ENCODE measurements at places on chromosomes 6 and 20.
A peak's percentile ranks its signal among the peaks of the same experiment; 100 is the strongest.

- DNase-seq, result no peak
These were observed 45.5 kb upstream of the NXT1 start for GRCh38 chr20:23305098-23305497.

GRCh38 chr20:61437280-61438206, 185.5 kb downstream of the CDH4 start:
- DNase-seq, result no peak

GRCh38 chr6:111973118-111973761, 80.7 kb upstream of the CCN6 start:
- DNase-seq, result no peak

- DNase-seq, result no peak
These were observed 10.9 kb downstream of the TFB1M start for GRCh38 chr6:155303361-155303870.

GRCh38 chr6:140817176-140817575, 1315.5 kb upstream of the GJE1 start:
- no peak for DNase-seq

GRCh38 chr6:110619275-110619908, 143.0 kb upstream of the SLC22A16 start:
- no peak for DNase-seq

DNA sequence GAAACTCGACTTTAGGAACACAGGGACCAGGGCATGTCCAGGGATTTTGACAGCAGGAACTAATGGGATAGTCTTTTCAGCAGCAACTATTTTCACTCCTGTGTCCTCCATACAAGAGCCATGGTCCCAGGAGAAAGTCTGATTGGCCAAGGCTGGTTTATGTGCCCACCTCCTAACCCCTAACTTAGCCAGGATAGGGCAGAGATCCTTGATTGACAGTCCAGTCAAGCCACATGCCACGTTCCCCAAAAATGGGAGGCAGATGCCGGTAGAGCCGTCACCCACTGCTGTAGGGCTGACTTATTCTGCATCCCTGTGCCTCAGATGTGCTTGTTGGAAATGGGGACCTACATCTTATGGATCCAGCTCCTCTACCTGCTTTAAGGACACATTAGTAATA, 22.3 kb downstream of the SLC2A10 start:
- no peak for DNase-seq

DNA sequence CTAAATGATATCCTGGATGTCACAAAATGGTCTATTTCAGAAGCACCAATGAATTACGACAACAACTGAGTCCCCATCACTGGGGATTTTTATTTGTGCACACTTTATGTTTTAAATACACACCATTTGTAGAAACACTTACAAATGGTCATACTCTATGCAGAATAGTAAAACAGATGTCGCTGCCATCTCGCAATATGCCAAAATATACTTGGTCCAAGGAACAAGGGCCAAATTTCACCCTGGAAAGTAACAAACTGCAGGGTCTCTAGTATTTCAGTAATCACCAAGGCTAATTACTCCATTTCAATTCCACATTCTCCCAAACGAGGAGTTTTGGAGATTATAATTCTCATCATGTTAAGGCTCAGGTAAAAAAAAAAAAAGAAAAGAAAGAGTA, 215.2 kb downstream of the LMBRD1 start:
- peak; percentile 49 for DNase-seq

DNA sequence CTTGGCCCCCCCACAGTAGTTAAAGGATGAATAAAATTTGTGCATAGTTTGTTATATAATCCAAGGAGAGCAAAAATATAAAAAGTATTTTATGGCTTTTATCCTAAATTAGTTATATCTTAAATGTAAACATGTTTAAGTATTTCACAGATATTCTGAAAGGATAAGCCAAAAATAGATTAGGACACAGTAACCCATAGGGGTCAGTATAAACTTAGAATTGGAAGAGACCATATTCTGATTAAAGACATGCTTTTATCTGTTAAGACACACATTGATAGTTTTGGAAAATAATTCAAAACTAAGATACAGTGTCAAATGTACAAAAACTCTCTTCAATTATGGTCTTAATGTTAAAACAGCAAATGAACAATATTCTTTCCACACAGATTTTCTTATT, 4.5 kb upstream of the SERINC1 start:
- DNase-seq, result peak; percentile 5

DNA sequence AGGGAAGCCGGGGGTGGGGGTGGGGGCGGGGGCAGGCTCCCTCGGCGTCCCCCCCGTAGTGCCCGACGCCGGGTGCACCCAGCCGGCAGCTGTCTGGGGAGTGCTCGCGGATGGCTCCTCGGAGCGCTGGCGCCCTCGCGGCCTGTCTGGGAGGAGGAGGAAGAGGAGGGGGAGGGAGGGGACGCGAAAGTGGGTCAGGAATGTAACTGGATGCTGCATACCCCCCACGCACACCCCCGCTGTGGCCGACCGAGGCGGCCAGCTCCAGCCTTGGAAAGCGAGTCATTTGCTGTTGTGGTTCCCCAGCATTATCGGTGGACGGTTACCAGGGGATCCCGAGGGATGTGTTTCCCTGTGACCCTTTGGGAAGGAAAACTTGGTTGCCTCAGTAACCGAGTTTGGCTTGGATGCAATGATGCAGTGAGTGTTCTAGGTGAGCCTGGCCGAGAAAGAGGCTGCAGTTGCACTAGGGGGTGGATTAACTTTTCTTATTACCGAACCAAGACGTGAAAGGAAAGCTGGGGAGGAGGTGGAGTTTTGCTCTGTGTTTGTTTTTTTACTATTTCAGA, 55.2 kb upstream of the RREB1 start:
- DNase-seq, result no peak

DNA sequence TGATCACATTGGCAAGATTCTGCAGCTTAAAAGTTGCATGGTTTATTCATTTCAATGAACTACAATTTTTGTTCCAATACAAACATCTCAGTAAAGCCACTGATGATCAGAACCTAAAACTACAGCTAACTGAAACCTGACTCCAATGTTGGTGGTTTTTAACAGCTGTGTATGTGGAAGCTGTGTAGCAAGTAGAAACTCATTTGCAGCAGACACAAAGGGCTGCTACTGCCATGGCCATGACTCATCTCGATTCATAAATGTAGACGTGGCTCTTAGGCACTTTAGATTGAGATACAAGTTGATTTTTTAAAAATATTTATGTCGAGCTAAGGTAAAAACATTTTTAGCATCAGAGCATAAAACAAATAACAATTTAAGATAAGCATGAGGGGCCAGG, 19.5 kb upstream of the MAP3K4 start:
- no peak for DNase-seq

DNA sequence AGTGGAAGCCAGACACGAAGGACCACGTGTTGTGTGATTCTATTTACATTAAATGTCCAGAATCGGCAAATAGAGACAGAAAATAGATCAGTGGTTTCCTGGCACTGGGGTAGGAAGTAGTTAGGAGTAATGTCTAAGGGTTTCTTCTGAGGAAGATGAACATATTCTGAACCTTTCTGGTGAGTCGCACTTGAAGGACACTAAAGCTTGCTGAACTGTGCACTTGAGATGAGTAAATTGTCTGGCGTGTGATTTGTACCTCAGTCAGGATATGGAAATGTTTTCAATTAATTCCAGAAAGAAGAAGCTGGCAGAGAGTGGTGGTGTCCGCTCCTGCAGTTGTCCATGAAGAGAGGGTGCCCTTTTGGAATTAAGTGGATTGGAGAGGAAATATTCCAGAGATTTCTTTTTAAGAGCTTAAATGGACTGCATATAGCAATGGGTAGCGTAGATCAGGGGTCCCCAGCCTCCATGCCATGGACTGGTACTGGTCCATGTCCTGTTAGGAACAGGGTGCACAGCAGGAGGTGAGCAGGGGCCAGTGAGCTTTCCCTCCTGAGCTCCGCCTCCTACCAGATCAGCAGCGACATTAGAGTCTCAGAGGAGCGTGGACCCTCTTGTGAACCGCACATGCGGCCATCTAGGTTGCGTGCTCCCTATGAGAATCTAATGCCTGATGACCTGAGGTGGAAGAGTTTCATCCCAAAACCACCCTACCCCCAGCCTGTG, 12.4 kb upstream of the KIF25 start:
- DNase-seq, result no peak

GRCh38 chr20:31857861-31858759, 12.2 kb downstream of the DUSP15 start:
- no peak for DNase-seq

DNA sequence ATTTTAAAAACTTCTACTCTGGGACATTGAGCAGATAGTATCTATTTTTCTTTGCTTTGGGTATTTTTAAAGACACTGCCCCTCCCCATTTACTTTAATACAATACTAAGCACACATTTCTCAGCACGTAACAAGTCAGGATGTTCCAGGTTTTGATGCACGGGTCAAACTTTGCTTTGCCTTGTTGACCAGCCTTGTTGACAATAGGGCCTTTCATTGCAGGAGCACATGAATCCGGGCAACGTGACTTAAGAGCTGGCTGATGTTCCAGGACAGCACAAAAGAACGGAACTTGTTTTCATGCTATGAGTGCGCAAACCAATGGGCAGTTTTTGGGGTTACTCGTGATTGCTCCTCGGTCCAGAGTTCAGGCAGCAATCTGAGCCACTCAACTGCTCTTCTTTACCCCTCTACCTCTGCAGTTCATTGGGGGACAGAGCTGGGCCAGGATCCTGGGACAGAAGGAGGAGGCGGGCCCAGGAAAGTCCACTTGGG, 78.6 kb upstream of the SLC22A16 start:
- no peak for DNase-seq

GRCh38 chr6:40407239-40407638, 179.9 kb downstream of the LRFN2 start:
- DNase-seq, result no peak

DNA sequence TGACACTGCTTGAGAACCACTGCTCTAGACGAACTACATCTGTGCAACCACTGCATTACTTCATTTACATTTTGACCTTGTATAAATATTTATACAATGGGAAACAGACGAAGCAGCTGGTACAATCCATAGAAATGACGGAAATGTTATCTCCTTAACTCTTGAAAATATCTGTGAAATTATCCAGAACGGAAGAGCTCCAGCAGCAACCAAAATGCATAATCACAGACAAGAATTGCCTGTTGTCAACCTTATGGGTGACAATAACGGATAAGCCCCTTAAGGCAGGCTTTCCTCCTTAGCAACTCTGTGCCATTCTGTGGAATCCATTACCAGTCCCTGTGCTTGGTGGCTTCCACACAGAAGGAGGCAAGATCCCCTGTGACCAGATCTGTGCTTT, 115.4 kb downstream of the DTNBP1 start:
- DNase-seq, result no peak

DNA sequence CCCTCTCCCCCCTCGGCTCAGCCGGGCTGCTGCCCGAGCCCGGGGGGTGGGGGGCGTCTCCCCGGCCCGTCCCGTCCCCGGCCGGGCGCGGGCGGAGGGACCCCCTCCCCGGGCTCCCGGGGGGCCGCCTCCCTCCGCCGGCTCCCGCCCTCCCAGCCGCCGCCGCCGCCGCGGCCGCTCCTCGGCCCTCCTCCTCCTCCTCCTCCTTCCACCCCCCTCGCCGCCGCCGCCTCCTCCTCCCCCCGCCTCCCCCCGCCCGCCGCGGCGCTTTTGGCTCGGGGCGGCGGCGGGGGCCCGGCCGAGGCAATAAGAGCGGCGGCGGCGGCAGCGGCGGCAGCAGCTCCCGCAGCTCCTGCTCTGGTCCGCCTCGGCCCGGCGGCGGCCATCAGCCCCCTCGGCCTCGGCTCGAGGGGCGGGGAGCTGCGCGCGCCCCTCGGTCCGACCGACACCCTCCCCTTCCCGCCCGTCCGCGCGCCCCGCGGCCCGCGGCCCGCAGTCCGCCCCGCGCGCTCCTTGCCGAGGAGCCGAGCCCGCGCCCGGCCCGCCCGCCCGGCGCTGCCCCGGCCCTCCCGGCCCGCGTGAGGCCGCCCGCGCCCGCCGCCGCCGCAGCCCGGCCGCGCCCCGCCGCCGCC, 38.7 kb downstream of the GNAS start:
- no peak for DNase-seq

DNA sequence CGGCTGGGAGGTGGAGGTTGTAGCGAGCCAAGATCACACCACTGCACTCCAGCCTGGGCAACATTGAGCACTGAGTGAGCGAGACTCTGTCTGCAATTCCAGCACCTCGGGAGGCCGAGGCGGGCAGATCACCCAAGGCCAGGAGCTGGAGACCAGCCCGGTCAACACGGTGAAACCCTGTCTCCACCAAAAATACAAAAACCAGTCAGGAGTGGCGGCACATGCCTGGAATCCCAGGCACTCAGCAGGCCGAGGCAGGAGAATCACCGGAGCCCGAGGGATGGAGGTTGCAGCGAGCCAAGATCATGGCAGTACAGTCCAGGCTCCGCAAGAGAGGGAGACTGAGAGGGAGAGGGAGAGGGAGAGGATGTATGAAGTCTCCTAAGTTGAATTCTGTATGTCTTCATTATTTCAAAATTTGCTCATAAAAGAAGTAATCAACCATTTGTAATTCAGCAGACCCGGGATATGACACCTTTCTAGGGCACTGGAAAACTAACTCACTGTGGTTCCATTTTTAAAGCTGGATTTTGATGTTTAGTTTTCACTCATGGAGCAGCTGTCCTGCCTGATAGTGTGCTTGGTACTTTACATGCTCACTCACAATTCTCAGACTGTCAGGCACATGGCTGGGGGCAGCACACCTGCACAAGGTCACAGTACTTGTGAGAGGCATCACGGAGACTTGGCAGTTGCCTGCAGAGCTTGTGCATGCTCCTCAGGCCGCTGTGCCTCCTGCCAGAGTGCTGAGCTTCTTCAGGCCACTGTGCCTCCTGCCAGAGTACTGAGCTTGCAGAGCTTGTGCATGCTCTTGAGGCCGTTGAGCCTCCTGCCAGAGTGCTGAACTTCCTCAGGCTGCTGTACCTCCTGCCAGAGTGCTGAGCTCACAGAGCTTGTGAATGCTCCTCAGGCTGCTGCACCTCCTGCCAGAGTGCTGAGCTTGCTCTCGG, 106.2 kb downstream of the ERMARD start:
- no peak for DNase-seq

- DNase-seq, result no peak
These were observed 197.0 kb downstream of the CLIC5 start for GRCh38 chr6:45818655-45819054.

DNA sequence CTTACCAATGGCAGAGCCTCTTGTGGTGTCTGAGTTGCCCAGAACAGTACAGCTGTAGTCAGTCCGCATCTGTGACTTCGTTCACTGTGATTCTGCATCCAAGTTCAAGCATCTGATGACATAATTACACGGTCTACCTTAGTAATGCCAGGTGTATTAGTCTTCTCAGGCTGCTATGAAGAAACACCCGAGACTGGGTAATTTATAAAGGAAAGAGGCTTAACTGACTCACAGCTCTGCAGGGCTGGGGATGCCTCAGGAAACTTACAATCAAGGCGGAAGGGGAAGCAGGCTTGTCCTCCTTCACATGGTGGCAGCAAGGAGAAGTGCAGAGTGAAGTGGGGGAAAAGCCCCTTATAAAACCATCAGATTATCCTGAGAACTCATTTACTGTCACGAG, 163.9 kb upstream of the SULF2 start:
- DNase-seq, result no peak

DNA sequence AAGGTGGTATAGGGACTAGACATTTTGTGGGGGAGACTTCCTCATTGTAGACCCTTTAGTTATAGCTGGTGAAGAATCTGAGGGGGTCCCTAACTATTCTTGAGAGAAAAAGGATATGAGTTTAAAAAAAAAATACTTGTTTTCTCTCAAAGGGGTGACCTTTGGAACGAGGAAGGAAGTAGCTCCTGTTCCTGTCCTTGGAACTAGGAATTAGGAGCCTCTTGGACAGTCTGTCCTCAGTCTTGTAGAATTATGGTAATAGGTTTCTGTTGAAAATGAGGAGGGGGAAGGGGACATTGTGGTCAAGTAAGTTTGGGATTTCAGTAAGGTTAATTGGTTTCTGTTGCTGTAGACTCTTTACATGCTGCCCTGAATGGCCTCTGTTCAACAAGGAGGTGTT, 56.5 kb downstream of the PLEKHG1 start:
- no peak for DNase-seq

Measured in NCI-H1694 treated with DMSO at 0.1 percent for 48 hours (cell line).